ENCODE measurements at places on chromosomes 3 and 15.

GRCh38 chr3:50147016-50147415, 8.1 kb upstream of the SEMA3F start:
- DNase-seq, result no peak

- no peak for DNase-seq
Observed at GRCh38 chr3:180870008-180870699, 42.3 kb upstream of the FXR1 start.

DNA sequence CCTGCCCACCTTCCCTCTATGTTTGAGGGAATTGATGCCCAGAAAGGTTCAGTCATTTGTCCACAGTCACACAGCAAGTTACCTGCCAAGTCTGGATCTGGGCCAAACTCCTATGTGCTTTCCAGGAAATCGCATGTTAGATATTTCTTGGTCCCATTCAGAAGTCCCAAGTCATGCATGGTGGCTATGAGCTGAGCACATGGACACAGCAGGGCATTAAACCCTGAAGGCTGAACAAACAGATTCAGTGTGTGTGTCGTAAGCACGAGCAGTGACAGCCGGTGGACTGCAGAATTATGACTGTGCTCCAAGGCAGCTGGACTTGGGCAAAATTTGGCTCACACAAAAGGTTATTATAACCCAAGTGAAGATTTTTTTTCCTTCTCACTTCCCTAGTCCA, 11.4 kb upstream of the SLC6A6 start:
- no peak for DNase-seq

DNA sequence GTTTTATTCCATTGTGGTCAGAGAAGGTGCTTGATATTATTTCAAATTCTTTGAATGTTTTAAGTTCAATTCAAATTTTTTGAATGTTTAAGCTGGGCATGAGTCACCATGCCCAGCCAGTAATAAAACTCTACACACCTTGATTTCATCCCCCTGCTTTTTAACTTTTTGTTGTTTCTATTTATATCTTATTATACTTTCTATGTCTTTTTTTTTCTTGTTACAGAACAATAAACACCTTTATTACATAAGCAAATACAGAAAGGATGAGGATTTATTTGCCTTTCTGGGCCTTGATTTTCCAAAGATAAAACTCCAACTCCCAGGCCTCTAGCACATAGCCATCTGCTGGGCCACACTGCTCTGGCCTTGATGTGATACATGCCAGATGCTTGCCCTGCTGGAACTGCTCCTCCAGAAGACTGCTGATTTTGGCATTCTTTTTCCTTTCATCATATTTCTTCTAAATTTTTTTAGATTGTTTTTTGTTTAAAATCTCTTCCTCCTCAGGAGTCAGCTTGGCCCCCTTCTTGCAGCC, 14.0 kb downstream of the DNAH12 start:
- DNase-seq, result no peak

- no peak for DNase-seq
Observed at GRCh38 chr3:16927485-16927884, 42.7 kb downstream of the PLCL2 start.

GRCh38 chr3:63679186-63679585, 26.7 kb downstream of the SNTN start:
- no peak for DNase-seq

GRCh38 chr15:30072630-30073029, 10.1 kb upstream of the GOLGA8J start:
- DNase-seq, result no peak

- DNase-seq, result no peak
Observed at GRCh38 chr3:197811343-197811742, 20.3 kb downstream of the LRCH3 start.

DNA sequence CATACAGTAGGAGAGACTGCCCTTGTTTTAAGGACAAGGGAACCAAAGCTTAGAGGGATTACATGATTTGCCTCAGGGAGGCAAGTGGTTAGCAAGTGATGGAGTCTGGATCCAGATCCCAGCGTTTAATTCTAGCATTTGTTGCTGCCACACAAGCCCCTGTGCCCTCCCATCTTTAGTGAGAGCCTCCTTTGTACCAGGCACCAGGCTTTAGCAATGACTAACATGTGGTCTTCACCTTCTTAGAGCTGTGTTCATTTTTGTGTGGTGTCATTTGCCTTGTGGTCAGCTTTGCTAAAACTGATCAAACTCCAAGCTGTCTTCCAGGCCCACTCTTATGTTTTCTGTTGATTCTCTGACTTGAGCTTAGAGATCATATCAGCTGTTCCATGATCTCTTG, 290.5 kb downstream of the RPLP1 start:
- no peak for DNase-seq

DNA sequence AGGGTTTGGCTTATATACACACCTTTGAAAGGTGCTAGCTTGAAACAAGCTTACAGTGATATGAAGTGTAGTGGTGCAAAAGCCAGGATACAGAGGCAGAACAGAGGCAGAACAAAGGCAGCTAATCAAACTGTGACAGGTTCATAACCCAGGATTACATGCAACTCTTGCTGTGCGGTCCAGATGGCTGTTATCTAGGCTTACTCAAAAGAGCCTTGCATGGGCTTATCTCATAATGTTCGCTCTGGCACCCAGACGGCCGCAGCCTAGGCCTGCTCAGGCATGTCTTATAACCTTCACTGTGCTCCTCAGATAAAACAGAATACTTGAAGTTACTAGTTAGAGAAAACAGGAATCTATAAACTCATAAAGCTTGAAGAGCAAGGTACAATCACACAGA, 22.8 kb upstream of the NOX5 start:
- peak; percentile 9 for DNase-seq

- peak; percentile 78 for DNase-seq
Observed at GRCh38 chr15:57382215-57382614, 5.9 kb downstream of the CGNL1 start.

GRCh38 chr3:147816752-147817151, 407.6 kb downstream of the ZIC1 start:
- DNase-seq, result no peak

DNA sequence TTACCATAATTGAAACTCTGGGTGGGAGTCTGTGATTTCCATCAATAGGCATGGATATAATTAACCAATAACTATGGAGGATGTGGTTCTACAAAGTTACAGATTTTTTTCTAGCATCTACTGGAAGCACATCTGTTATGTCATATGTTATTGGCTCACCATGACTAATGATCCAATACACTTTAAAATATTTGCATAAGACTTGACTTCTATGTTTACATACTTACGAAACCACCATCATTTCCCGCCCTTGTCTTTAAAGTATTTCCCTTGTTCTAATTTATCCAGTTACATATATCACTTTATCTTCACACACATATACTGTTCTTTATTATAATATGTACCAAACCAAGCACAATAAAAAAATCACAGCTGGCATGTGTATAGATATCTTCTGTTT, 380.3 kb upstream of the CBLB start:
- DNase-seq, result no peak

DNA sequence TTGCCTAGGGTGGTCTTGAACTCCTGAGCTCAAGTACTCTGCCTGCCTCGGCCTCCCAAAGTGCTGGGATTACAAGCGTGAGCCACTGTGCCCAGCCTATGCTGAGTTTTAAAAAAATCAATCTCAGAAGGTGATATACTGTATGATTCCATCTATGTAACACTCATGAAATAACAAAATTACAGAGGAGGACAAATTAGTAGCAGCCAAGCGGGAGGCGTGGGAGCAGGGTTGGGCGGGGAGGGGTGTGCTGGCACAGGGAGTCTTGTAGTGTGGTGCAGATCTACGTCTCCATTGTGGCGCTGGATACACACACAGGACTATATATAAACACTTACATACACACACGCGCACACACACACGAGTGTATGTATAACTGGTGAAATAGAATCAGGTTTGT, 80.6 kb upstream of the LINGO1 start:
- no peak for DNase-seq

GRCh38 chr15:42133356-42133755, 23.1 kb downstream of the PLA2G4F start:
- no peak for DNase-seq

- no peak for DNase-seq
Observed at GRCh38 chr15:62380011-62380410, 214.9 kb upstream of the C2CD4B start.

- DNase-seq, result no peak
Observed at GRCh38 chr3:102074946-102075345, 225.6 kb downstream of the NFKBIZ start.

- DNase-seq, result no peak
Observed at GRCh38 chr3:105906836-105907235, 38.0 kb upstream of the CBLB start.
